ENCODE measurements at places on chromosomes 3 and 15.

GRCh38 chr3:147409143-147410115, at the start of gene ZIC1:
ZIC1 (plus strand) TSS chr3:147409365; CDS start chr3:147410113, 748 bp downstream.
- no peak for DNase-seq

DNA sequence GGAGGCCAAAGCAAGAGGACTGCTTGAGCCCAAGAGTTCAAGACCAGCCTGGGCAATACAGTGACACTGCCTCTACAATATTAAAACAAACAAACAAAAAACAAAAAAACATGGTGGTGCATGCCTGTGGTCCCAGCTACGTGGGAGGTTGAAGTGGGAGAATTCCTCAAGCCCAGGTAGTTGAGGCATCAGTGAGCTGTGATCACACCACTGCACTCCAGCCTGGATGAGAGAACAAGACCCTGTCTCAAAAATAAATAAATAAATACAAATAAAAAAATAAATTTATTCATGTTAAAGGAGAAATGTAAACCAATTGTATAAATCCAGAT, 200.6 kb downstream of the BCHE start:
- no peak for DNase-seq

GRCh38 chr3:93981649-93982048, 1.7 kb downstream of the ARL13B start:
- no peak for DNase-seq

- no peak for DNase-seq
Observed at GRCh38 chr3:81684751-81685395, 76.6 kb downstream of the GBE1 start.

DNA sequence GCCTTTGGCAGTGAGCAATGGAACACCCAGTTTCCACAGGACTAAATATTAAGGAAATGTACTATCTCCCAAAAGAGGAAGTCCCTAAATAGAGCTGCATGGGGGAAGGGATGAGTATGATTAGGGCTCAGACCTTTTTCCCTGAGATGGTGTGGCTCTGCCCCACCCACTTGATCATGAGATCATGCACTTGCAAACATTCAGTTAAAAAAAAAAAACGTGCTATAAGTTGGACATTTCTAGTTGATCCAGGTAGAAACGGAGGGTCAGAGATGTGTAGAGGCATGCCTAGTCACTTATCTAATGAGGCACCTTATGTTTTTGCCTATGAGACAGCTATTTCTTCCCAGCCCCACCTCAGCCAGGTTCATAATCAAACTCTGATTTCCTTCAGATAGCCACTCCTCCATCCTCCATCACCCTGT, 24.5 kb upstream of the SSR3 start:
- peak; percentile 18 for DNase-seq

DNA sequence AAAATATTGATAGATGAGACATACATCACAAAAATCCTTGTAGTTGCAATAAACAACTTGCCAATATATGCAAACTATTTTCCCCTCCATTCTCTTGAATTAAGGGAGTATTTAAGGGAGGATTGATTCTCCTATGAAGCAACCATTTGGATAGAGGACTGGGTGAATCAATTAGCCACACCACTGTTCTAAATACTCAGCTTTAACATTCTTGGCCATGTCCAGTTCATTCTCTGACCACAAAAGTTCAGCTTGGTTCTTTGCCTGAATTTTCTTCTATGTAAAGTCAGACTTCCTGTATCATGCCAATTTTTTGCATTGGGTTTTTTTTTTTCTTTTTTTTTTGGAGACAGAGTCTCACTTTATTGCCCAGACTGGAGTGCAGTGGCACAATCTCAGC, 15.8 kb upstream of the SEC11A start:
- DNase-seq: no peak

DNA sequence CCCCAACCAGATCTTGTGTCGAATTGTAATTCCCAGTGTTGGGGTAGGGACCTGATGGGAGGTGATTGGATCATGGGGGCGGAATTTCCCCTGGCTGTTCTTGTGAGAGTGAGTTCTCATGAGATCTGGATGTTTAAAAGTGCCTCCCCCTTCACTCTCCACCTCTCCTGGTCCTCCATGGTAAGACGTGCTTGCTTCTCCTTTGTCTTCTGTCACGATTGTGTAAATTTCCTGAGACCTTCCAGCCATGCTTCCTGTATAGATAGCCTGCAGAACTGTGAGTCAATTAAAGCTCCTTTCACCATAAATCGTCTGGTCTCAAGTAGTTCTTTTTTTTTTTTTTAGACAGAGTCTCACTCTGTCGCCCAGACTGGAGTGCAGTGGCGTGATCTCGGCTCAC, 42.3 kb downstream of the NR1D2 start:
- no peak for DNase-seq

DNA sequence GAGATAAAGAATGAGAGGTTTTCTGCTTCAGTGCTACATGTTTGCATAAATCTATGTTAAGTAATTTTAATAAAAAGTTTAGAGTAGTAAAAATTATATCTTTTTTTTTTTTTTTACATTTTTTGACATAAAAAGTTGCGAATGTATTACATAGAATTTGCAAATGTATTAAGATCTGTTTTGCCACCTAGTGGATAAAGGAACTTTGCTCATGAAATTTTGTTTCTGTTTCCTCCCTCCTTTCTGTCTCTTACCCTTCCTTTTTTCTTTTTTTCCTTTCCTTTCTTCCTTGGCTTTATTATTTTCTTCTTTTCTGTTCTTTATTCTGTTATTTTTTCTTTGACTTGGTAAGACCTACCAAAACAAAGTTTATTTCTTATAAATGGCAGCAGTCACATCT, 58.5 kb upstream of the UTS2B start:
- no peak for DNase-seq

GRCh38 chr3:38059148-38059547, 20.1 kb downstream of the DLEC1 start:
- no peak for DNase-seq

DNA sequence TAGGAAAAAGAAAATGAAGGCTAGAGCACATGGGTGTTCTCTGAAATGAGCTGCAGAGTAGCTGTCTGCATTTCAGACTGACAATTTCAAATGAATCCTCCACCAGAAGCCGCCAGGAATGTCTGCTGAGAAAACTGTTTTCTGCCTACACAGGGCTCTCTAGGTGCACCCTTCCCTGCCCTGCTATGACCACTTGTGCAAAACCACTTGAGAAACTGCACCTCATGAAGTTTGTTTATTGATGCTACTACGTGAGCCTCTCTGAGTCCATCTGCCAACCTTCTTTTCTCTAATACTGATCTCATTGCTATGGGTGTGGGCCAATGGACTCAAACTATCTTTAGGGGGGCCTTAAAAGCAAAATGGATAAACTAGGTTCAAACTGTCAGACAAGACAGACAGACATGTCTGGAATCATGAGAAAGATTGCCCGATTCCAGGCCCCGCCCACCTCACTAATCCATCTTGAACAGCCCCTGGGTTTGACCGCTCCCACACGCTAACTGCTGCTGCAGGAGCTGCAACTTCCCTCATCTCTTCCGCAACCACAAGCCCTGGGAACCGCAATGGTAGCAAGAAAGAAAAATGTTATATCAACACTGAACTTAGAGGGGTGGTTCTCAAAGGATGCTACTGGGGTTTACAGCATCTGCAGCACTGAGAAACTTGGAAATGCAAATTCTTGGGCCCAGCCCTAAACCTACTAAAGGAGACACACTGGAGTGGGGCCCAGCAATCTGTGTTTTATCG, 9.0 kb upstream of the CD47 start:
- DNase-seq: no peak

- no peak for DNase-seq
Observed at GRCh38 chr15:62782896-62783295, 259.7 kb upstream of the TPM1 start.

GRCh38 chr3:149391960-149392359, 14.5 kb upstream of the TM4SF1 start:
- DNase-seq: no peak

DNA sequence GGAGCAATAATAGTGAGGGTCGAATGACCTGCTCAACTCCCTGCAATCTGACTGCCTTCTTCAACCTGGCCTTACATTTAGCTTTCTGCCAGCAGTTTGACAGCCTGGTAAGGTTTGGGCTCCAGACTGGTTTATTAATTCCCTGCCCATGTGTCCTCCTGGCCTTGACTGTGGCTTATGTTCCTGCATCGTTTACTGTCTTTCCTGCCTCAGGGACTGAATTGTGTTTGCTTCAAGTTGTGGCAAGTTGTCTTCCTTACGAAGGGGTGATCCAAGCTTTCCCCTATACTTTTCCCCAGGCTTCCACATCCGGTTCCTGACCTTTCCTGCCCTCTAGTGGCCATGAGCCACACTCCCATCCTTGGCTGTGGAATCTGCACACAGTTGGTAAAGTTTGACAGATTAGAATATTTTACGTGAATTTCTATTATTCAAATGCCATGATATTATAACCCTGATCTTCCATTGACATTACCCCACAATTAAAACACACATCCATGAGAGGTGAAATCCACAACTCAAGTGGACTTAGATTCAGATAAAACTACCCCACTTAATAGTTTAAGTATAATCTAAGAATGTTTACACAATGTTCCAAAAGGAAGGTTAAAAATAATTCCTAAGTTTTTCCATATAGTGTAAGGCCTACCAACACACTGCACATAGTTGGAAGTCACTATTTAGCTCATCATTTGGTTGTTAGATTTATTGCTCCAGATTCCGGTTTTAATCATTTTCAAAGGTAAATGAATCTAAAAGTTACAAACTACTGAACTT, 95.7 kb downstream of the NEDD4 start:
- DNase-seq: peak; percentile 89

DNA sequence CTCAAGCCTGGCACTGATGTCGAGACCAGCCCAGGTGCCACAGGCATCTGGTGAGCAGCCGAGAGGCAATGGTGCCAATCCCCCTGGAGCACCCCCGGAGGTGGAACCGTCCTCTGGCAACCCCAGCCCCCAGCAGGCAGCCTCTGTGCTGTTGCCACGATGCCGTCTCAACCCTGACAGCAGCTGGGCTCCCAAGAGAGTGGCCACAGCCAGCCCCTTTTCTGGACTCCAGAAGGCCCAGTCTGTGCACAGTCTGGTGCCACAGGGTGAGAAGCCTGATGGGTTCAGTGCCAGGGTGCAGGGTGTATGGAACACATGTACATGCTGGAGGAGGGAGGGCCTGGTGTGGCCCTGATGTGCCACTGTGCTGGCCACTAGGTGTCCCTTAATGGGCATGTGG, 4.9 kb upstream of the JMJD7 start:
- no peak for DNase-seq

- no peak for DNase-seq
Observed at GRCh38 chr3:130976706-130977105, 49.9 kb downstream of the ASTE1 start.

DNA sequence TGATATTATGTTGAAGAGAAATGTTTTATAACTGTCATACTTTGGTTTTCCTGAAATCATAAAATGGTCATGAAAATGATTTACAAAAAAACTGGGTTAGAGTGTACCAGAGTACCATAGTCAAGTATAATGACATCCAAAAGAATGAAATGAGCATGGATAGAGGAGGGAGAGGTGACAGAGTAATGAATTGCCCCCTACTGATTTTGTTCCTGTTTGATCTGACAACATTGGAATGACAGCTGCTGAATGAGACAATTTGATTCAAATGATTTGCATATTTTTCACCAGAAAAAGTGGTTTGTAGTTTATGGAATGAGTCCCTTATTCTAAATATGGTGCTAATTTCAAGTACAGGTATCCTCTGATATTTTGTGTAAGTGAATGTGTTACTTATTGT, 271.7 kb downstream of the CNTN4 start:
- no peak for DNase-seq

GRCh38 chr3:187212196-187212545, 14.9 kb downstream of the RTP1 start:
- no peak for DNase-seq

DNA sequence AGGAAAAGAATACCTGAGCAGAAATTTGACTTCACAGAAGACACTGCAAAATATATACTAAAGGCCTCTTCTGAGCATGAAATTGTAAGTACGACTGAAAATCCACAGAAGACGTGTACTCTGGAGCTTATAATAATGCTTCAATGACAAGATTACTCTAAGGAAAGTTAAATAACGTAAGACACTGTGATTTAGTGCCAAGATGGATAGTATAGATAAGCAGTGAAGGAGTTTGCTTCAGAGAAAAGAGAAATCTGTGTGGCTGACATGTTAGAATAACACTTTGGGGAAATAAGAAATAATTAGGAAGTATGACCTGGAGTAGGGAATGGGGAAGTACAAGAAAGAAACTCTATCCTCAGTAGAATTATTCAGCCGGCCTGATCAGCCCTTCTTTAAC, 28.9 kb downstream of the ALDH1A2 start:
- no peak for DNase-seq

GRCh38 chr3:58625196-58625824, 41.3 kb downstream of the FAM3D start:
- DNase-seq: no peak
